ENCODE measurements at places on chromosomes 11 and 22.

- no peak for DNase-seq
These were observed 30.3 kb upstream of the NECTIN1 start for GRCh38 chr11:119759324-119759723.

DNA sequence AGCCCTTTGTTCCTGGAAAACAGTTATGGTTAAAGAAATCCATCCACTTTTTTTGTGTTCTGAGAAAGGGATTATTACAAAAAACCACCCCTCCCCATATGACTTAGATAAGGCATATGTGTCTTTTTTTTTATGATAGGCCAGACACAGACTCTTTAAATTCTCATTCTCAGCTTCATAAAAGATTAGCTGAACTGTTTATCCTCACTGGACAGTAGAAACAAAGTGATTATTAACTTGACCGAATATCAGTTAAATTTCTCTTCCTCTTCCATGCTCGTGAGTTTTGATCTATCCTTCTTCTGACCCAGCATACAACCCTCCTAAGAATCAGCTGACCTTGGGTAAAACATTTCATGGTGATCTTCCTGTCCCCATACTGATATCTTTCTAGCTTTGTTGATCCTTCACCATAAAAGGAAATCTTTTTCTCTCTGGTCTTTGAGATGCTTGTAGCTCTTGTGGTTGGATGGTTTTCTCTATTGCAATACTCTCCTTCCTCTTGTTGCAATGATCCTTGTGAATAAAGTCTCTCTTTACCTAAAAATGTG lies 26.2 kb downstream of the OR2AG2 start:
- DNase-seq: no peak

GRCh38 chr11:74449369-74449931 lies 17.9 kb downstream of the KCNE3 start:
- DNase-seq: peak; percentile 33

DNA sequence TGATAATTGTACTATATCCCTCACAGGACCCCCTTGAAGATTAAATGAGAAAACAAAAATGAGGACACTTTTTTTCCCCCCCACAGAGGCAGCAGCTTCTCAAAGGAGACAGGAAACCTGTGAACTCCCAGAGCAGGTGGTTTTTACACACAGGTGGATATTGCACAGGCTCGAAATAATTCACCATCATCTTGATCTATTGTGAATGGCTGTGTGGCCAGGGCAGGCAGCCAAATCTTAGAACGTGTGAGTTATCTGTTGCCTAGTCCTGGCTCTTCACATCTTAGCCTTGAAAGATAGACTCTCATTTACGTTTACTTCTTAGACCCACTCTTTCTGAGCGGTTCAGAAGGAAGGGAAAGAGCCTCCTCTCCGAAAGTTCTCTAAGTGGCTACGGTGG lies 23.5 kb downstream of the PPFIBP2 start:
- DNase-seq: no peak

DNA sequence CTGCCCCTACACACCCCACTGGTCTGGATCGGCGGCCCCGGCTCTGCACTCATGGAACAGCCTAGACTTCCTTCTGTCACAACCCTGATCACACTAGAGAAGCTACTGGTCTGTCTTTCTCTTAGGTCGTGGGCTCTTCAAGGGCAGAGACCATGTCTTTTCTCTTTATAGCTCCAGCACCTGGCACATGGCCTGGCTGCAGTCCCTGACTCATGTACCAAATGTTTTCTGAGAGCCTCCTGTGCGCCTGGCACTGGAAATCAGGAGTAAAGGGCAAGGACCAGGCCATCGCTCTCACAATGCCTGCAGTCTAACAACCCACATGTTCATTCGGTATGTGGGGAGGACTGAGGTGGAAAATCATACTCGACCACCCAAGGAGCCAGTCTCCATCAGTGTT lies 7.5 kb downstream of the ASCC2 start:
- DNase-seq: no peak

GRCh38 chr22:20561882-20562281 lies 54.5 kb downstream of the MED15 start:
- no peak for DNase-seq

- no peak for DNase-seq
These were observed 728 bp downstream of the RPL3 start for GRCh38 chr22:39318507-39319283.

DNA sequence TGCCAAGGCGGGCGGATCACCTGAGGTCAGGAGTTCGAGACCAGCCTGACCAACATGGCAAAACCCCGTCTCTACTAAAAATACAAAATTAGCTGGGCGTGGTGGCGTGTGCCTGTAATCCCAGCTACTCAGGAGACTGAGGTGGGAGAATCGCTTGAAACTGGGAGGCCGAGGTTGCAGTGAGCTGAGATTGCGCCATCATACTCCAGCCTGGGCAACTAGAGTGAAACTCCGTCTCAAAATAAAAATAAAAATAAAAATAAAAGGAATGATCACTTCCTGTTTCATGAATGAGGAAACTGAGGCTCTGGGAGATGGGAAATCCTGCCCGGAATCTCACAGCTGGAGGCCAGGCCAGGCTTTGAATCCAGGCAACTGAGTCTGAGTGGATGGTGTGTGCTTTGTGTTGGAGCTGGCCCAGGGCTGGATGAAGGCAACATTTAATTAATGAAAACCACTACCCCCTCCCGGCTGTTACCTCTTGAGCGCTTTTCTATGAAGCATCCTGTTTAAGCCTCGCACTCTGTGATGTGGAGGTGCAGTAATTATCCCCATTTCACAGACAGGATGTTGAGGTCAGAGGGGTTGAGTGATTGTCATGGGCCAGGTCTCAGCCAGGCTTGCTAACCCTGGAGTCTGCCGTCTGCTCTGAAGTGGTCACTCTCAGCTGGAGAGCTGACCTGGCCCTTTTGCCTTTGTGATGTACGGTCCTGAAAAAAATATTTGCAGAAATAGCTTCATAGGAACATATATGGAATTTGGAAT lies 27.8 kb downstream of the LRP5 start:
- DNase-seq: no peak

DNA sequence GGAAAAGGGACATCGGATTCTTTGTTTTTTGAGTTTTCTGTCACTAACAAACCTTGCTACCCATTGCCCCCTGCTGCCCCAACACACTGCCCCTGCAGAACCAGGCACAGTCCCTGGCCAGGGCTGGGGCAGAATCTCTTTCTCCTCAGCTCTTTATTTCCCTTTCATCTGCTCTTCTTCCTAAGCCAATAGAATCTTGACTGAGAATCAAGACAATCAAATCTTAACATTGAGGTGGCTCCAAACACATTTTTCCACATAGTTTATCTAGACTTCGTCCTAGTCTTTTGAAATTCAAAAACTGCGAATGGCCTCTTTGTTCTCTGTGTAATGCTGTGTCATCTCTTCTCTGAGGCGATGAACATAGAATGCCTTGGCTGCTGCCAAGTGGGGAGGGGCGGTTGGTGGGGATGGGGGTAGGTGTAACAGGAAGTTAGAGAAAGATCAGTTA lies 16.1 kb upstream of the NTM start:
- DNase-seq: no peak

- DNase-seq: no peak
These were observed 2.2 kb downstream of the CRACR2B start for GRCh38 chr11:829847-830294.

DNA sequence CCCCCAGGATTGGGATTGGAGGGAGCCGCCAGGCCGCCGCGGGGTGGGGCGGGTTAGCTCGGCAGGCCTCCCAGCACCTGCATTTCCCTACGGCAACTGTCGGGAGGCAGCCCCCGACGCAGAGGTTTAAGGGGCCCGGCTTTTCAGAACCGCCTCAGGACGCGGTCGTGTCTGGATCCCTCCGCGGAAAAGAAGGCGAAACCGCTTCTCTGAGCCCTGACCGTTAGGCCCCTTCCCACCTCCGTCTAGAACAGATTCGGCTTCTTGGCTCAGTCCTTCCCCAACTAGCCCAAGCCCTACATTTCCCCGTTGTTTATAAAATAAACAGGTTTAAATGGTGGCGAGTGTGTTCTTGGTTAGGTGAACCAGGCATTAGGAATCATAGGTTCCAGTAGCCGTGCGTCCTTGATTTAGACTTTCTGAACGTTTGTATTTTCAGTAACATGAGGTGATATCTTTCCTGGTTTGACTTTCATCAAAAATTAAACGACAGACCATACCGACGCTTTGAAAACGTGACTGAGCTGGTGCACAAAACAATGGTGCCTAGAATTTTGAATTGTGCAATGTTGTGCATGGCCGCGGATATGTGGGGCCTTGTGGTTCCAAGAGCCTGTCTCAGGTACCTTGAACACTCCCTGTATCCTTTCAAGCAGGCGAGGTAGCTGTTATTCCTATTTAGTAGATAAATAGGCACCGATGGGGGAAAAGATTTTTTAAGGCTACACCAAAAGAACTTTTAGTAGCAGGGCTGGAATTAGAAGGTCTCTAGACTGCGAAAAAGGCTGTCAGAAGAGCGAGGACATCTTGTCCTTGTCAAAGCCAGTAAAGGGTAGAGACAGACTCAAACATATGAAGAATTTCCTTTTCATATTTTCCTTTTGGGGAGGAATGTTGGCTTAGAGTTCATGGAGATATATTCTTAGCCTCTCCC lies 1.2 kb upstream of the HSPA8 start:
- DNase-seq: no peak

DNA sequence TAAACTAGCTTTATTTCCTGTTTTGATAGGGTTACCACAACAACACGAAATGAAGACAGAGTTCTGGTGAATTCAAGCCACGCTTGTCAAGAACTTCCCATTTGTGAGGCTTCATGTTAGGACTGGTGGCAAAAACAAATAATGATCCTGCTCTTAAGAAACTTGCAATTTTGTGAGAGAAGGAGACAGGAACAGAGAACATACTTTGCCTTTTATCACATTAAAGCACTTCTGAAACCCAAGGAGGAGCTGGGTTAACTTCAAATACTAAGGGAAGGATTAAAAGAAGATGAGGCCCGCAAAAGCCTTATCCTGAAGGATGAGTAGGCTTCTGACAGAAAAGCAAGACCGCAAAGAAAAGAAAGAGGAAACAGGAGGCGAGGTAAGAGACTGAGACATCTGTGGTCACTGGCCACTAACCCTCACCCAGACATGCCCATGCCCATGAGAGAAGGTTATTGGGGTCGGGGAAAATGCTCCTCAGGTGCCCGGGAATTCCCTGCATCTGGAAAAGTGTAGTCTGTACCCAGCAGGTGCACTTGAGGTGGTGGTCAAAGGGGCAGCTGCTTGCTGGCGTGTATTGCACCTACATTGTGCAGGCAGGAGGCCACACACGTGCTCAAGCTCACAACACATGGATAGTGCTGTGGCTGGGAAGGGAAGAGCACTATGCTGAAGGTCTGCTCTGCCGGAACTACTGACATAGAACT lies 50.5 kb downstream of the MAPK1 start:
- DNase-seq: no peak

- no peak for DNase-seq
These were observed 36.7 kb downstream of the LARGE1 start for GRCh38 chr22:33883561-33883960.

- no peak for DNase-seq
These were observed 87.5 kb upstream of the SESN3 start for GRCh38 chr11:95318498-95318897.

DNA sequence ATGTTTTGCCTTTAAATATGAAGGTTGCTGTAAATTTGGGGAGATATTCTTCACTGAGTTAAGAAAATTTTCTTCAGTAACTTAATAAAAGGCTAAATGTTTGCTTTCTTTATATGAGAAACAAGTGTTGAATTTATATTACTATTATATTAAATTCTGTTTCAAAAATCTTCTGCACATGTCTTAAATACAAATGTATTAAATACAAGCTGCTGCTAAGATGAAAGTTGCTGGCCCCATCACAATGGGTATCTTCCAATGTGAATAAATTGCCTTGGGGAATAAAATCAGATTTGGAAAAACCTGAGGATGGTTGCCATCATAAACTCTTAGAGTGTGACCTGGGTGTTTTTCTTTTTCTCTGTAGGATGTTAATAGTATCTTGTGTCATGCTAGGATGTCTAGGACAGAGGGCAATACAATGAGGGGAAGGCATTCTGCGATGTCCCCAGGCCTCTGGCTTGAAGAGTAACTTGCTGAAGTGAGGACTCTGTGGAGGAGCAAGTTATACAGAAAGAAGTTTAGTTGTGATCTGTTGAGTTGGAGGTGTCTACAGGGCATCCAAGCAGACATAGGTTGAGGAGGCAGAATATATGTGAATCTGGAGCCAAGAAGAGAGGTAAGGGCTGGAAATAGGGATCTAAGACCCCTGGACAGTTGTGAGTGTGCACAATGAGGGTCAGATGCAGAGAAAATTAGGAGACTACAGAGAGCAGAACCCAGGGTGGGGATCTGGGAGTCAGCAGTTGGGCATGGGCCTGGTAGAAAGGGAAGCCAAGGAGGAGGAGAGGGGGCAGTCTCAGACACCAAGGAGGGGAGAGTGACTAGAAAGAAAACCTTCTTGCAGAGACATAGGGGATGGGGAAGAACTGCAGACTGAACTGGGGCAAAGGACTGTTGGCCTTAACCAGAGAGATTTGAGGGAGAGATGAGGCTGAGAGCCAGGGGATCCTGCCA lies 4.8 kb downstream of the IGLL5 start:
- DNase-seq: no peak

All from caudate nucleus (tissue), 63 donors.